ENCODE measurements at places on chromosomes 2 and 18.

DNA sequence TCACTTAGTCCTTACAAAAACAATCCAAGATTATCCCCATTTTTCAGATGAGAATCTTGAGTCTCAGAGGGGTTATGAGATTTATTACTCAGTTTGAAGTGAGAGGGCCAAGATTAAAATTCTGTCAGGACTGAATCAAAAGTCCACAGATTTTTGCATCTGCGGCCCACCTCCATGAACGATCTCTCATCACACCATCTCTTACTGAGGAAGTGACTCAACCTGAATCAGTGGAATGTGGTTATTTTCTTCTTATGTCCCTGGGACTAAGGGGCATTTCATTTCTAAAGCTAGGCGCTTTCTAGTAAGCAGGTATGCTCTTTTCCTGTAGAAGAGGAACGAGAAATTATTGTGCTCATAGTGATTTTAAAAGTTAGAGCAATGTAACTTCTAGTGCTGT, 360.3 kb upstream of the SPHKAP start:
- no peak for DNase-seq

- no peak for DNase-seq
Observed at GRCh38 chr2:240189686-240190085, 49.2 kb upstream of the OTOS start.

- DNase-seq: no peak
Observed at GRCh38 chr2:234983011-234983726, 31.4 kb downstream of the SH3BP4 start.

DNA sequence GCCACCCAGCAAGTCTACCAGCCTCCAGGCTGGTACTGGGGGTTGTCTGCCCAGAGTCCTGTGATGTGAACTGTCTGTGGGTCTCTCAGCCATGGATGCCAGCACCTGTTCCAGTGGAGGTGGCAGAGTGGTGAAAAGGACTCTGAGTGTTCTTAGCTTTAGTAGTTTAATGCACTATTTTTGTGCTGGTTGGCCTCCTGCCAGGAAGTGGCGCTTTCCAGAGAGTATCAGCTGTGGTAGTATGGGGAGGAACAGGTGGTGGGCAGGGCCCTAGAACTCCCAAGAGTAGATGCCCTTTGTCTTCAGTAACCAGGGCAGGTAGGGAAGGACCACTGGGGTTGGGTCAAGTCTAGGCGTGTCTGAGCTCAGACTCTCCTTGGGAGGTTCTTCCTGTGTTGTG, 356.7 kb downstream of the STK39 start:
- no peak for DNase-seq

GRCh38 chr18:74146756-74147155, 878 bp downstream of the FBXO15 start:
- no peak for DNase-seq

DNA sequence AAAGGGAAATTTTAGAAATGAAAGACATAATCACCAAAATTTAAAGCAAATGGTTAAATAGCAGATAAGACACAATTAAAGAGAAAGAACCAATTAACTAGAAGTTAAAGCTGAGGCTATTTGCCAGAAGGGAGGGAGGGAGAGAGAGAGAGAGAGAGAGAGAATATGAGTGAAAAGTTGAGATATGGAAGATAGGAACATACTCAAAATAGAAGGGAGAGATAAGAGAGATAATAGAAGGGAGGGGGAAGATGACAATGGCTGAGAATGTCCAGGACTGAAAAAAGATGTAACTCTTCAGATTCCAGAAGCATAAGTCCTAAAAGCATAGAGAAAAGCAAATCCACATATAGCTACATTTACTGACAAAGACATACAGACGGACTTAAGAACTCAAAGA, 17.1 kb upstream of the AAK1 start:
- no peak for DNase-seq

- no peak for DNase-seq
Observed at GRCh38 chr2:235986361-235986760, 181.8 kb downstream of the GBX2 start.

DNA sequence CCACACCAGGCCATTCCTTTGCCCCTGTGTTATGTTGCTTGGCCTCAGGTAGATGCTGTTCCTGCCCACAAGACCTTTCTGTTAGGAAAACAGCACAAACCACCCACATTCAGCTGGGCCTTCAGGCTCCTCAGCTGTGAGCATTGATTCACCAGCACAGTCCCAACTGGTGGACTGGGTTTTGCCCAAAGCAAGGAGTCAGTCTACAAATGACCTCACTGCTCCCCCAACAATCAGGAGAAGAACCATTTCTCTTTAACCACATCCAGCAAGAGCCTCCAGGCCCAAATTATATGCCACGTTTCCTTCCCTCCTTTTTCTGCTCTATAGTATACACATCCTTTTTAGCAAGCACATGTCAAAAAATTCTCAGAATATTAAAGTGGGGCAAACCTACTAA, 5.2 kb downstream of the TMEM163 start:
- DNase-seq: no peak

DNA sequence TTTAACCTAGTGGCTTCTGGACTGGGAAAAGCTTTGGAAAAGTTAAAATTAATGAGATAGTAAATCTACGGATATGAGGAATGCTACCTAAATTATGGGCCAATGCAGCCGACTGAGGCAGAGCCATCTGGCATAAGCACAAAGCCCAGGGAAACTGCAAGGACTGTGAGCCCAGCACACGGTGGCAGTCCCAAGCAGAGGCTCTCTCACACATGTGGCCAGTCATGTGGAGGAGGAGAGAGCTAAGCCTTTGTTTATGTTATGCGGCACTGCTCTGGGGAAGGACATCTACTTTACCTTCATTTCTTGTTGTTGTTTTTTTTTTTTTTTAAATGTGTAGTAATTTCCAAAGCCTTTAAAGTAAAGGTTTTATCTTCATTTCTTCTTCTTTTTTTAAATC, 267.0 kb downstream of the STK39 start:
- DNase-seq: no peak
